ENCODE measurements at places on chromosomes 4 and X.

DNA sequence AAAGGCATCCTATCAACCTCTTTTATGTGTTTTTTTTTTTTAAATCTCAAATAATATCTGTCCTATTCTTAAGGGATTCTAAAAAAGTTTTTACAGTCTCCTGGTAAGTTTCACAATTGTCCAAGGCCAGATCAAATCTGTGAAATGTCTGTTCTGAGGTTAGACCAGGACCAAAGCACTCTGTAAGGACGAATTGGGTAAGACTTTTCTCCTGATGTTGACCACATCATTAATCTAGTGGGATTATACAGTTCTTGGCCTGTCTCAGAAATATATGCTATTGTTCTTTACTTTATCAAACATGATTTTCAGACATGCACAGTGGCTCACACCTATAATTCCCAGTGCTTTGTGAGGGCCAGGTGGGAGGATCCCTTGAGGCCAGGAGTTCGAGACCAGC lies 45.8 kb upstream of the TMEM131L start:
- DNase-seq, result no peak

DNA sequence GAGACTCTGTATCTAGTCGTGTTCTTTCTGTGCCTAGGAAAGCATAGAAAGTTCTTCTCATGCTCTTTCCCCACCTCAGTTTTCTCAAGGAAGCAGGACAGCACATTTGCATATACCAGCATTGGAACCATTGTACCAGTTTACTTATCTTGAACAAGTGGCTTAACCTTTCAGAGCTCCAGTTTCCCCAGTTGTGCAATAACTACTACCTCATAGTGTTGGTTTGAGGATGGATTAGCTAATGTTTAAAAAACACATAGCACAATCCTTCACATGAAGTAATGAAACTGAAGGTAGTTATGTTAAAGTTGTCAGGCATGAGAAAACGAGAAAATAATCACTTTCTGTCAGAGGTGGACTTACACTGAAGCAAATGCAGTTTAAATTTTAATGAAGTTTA lies 92.2 kb upstream of the H2AZ1 start:
- DNase-seq, result no peak

GRCh38 chrX:22666441-22666840 lies 333.3 kb upstream of the DDX53 start:
- no peak for DNase-seq

DNA sequence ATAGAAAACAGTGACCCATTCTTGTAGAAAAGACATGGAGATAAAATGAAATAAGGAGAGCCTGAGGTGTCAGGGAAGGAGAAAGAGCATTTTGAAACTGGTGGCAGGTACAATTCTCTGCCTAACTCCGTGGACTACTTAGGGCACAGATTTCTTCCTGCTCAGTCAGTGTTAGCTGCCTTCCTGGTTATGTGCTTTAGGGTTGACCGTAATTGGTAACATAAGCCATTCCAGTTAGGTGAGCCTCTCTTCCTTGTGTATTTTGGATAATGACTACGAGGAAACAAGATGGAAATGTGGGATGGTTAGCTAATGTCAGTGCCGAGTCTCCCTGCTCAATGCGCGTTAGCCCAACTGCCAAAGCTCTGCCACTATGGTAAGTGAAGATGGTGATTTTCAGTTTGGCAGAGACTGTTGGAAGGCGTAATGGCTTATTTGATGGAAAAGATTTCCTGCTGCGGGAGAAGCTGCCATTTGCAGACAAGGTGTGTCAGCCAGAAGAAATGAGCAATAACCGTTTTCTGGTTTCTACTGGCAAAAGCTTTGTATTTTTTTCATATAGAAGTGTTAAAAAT lies 174.1 kb downstream of the CBR4 start:
- DNase-seq, result no peak

DNA sequence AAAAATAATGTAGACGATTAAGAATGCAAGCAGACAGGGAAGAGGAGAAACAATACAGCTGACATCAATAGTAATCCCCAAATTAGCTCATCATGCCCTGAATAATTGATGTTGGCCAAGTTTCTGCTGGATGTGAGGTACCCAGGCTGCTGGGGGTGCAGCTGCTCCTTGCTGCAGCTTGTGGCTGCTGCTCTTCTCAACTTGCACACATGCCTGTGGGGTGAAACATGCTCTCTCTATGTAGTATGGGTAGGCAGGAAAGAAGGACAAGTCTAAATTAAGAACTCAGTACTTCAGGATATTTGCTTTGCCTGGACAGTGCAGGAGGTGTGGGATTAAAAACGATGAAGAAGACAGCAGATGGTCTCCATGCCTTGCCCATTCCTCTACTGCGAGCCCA lies 16.7 kb downstream of the EDA2R start:
- DNase-seq, result no peak

GRCh38 chr4:10981576-10981975 lies 297.0 kb upstream of the CLNK start:
- DNase-seq, result no peak

DNA sequence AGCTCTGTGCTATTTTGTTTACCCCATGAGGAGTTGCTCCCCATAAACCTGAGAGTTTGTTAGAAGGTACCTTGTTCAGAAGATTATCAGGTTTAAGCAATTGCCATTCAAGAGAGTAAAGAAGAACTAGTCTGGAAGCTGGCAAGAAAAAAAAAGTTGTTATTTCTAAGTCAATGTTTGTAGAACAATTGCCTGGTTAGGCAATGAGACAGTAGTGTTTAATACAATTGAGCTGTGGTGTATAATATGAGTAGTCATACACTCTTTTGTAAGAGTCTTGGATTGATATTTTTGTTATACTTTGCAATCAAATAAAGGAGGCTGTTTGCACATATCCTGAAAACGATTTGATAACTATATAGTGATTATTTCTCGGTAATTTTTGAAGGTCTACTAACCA lies 44.7 kb downstream of the GALNT7 start:
- DNase-seq, result no peak

GRCh38 chr4:17647927-17648326 lies 33.5 kb downstream of the MED28 start:
- no peak for DNase-seq

- no peak for DNase-seq
Measured at GRCh38 chr4:16692524-16692923, 205.9 kb downstream of the LDB2 start.

- no peak for DNase-seq
Measured at GRCh38 chrX:131330735-131331134, 41.6 kb upstream of the IGSF1 start.

DNA sequence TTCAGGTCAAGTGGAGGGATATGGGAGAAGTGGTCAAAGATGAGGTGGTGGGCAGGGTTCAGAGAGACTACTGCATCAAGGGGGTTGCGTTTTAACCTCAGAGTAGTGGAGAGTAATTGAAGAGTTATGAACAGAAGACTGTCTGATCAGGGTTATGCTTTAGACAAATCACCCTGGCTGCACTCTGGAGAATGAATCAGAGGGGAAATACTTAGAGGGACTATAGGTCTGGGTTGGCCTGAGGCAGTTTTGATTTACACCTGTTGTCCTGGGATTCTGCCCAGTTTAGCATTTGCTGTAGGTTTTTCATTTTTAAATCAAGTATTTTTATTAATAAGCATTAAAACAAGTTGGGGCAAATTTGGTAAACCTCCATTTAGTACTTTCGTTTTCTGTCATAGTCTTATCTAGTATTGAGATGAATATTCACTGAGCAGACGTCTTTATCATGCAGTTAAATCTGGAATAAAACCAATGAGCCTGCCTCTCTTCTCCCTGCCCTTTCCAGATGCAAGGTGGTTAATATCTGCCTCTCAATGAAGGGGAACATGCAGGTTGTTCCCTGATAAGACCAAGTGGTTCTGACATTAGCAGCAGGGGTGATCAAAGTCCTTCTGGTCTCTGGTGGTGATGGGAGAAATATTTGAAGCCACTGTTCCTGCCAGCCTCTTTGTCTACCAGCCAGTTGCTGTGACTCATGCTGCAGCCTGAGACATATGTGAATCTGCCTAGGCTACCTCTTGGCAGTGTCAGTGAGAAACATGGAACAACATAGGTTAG lies 116.0 kb upstream of the RPS6KA3 start:
- no peak for DNase-seq

- DNase-seq, result no peak
Measured at GRCh38 chr4:110198049-110198434, 373 bp downstream of the ELOVL6 start.

DNA sequence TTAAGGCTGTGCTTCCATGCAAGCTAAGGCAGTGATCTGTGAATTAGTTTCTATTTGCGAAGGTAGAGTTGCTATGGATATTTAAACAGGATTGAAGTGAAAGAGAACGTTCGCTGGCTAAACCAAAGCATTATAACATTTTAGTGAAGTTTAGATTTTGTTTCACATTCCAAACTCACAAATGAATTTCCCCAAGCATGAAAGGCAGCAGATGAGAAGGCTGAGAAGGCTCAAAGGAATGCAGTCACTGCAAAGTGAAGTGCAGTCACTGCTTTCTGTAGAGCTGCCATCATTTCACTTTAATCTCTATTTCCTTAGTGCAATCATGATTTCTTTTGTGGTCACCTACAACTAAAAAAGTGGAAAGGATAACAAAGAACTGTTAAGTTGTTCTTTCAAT lies 334.7 kb upstream of the NR3C2 start:
- no peak for DNase-seq

- no peak for DNase-seq
Measured at GRCh38 chrX:49191574-49192011, 5.4 kb upstream of the PRICKLE3 start.

DNA sequence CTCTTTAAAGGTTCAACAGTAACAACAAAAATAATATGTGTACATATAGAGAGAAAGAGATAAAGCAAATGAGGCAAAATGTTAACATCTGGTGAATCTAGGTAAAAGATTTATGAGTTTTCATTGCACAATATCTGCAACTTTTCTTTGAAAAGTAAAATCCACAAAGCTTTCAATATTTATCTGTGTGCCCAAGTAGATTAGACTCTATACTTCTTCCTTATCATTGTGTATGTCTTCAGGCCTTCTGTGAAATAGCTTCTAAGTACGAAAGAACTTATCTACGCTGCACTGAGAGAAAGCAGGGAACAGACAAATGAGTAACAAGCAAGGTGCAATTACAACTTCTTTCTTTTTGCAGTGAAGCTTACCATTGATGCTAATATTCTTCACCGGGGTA lies 81.6 kb downstream of the NPNT start:
- DNase-seq, result no peak

DNA sequence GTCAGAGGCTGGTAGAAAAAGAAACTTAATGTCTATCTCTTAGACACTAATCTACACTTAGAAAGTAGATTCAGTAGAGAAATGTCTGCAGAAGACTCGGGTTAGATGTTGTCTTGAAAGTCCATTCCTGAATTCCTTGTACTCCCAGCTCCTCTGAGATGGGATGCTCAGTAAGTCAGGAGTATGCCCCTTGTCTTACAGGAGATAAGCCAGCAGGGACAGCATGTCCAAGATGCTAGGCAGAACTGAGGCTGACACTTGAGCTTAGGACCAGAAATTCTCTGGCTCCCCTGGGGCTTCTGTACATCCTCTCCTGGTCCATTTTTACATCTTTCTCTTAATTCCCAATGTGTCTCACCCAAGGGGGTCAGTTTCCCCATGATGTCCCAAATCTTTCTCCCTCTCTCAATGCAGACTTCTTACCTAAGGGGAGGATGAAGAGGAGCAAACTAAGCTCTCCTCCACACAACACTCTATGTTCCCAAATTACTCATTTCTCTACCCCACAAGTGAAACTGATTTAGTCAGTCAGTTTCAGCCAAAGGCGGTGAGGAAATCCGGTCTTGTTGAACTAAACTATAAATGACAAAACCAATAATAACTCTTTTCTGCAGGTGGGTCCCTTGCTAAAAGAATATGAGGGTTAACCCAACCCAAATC lies 558.2 kb upstream of the DIPK2B start:
- DNase-seq, result no peak

DNA sequence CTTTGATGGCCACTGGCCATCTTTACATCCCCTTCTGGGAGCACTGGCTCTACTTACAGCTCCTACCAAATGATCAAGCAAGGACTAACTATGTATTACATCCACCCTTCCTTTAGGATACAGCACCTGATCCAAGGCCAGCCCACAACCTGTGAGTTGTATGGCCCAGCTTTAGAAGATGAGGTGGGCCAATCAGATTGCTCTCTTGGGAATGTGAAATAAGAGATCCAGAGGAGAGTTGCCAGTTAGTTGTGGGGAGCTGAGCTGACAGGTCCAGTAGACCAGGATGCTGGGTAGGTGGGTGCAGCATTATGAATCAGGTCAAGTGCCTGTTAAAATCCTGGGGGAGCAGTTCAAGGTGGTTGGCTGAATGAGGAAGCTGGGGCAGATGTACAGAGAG lies 111.5 kb downstream of the GNL3L start:
- no peak for DNase-seq

DNA sequence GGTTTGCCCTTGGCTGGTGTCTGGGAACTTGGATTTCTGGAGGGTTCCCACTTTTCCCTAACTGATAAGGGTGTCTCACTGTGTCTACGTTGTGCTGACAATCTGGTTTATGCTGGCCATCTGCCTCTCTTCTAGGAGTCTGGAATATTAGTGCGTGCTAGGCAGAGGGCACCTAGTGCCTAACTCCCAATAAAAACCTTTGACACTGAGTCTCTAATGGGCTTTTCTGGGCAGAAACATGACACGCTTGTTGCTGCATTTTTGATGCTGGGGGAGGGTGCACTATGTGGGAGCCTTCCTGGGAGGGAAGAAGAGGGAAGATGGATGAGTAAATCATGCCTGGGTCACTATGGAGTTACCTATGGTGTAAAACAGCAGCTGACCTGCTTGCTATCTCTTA lies 16.3 kb upstream of the ZNF41 start:
- DNase-seq, result no peak

GRCh38 chr4:34878961-34879360 lies 1365.4 kb downstream of the ARAP2 start:
- DNase-seq, result no peak

DNA sequence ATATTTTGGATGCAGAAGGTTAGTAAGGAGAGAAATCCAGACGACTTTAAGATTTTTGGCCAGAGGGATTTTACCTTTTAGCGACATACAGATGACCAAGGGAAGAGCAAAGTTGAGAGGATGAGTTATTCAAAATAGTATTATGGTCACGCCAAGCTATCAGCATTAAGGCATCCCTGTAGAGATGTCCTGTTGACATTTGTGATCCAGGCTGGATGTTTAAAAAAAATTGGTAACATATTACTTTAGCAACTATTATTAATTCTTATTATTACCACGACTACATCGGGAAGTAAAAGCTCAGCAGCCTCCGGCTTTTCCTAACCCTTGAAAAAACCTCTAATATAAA lies 562 bp upstream of the OSTC start:
- no peak for DNase-seq

- DNase-seq, result no peak
Measured at GRCh38 chrX:31301203-31301602, 229.4 kb upstream of the FTHL17 start.

DNA sequence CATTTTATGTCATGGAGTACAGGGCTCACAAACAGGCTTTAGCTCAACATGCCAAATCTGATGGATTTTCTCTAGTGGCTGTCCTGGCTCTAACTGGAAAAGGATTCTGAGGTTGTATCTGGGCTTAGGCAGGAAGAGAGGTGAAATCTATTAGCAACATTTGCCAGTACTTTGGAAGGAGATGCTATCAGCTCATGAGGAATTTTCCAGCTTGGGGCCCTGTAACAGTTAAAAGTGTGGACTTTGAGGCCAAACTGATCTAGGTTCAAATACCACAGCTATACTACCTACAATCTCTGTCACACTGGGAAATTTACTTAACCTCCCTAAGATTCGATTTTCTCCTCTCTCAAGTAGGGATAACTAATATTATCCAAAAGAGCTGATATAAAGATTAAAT lies 119.0 kb upstream of the HCCS start:
- DNase-seq, result no peak

Data from esophagus muscularis mucosa (tissue), 4 donors.